Activated CD8-positive, alpha-beta memory T cell treated with anti-CD3 and anti-CD28 coated beads for 48 hours (primary cell): ENCODE measurements at places on chromosomes 11 and 22.

GRCh38 chr11:76579056-76579751 lies 91.3 kb downstream of the LRRC32 start:
- DNase-seq = no peak

- no peak for DNase-seq
Observed at GRCh38 chr11:23570828-23571227, 710.6 kb upstream of the CCDC179 start.

- DNase-seq = no peak
Observed at GRCh38 chr11:102229510-102230123, 87.7 kb upstream of the BIRC3 start.

- no peak for DNase-seq
Observed at GRCh38 chr11:113286509-113287497, 27.6 kb upstream of the TTC12 start.

GRCh38 chr11:131914361-131914774 lies 544.0 kb downstream of the NTM start:
- no peak for DNase-seq

DNA sequence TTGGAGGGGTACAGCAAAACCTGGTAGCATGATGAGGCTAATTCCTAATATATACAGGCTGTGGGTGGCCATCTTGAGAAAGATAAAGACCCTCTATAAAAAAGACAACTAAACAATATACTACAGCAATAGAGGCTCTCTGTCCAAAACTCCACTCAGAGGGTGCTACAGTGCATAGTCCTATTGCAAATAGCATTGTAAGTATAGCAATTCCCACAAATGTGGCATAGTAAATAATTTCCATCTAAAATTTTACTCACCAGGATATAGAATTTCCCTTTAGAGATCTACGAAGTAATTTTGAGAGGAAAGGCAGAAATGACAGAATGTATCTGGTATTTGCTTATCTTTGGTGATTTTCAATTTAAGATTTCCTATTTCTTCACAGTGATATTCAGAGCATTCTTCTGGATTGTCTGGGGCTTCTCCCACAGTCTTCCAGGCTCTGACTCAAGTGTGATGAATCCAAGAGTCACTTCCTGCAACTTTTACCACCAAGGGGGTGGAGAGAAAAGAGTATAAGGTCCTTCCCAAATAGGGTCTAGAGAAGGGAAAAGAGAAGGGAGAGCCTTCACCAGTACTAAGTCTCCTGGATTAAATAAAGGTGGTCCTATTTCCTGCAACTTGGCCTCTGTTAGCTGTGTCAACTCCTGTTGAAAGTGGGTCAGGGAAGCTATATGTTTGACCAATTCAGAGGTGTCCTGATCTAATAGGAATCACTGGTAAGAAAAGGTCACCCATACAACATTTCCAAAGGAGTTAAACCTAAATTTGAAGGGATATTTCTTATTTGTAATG lies 1054.7 kb upstream of the CNTN5 start:
- no peak for DNase-seq

DNA sequence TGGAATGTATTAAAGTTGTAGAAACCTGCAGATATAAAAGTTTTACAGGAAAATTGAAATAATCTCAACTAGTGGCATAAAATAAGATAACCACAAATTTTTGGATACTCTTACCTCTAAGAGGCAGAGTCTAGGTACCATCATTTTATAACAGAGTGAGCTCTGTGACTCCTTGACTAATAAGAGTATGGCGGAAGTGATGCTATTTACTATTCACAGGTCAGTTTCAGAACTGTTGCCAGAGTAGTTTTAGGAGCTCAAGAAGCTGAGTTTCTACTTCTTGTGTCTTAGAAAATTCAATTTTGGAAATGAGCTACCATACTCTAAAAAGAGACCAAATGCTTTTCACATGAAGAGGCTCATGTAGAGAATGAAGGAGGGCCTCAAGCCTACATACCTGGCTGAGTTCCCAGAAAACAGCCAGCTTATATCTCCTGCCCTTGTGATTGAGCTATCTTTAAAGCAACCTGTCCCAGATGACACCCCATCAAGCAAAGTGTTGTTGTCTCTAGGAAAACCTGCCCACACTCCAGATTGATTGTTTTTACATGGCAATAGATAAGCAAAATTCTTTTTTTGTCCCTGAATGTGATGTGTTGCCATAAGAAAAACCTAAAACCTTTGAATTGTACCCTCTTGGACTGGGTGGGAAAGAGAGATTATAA lies 712.8 kb upstream of the CNTN5 start:
- DNase-seq = no peak

GRCh38 chr22:47328550-47329243 lies 566.2 kb downstream of the TBC1D22A start:
- DNase-seq = no peak

DNA sequence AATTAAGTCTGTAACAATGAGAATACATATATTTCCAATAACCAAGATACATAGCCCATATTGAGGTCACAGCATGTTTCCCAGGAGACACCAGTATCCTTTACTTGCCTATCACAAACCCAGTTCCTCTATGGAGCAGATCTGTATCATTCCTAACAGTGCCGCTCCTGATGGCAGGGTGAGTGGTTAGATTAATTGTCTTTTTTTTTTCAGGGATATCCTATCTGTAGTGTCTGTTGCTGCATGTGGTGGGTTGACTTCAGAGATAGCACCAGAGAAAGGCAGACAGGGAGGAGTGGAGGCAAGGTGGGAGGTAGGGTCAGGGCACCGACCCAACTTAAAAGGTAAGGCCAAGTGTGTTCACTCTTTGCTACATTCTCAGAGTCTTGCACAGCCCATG lies 2.8 kb downstream of the MTNR1B start:
- DNase-seq = no peak

GRCh38 chr11:112042161-112042960 lies 17.2 kb downstream of the DLAT start:
- no peak for DNase-seq

- DNase-seq = no peak
Observed at GRCh38 chr22:21826204-21826603, 41.2 kb downstream of the MAPK1 start.
